ENCODE measurements at places on chromosomes 7 and 10.

- peak; percentile 25 for DNase-seq
These were observed 521 bp downstream of the LIMK1 start for GRCh38 chr7:74083928-74084721.

- no peak for DNase-seq
These were observed 5.8 kb downstream of the LIPJ start for GRCh38 chr10:88592381-88592780.

DNA sequence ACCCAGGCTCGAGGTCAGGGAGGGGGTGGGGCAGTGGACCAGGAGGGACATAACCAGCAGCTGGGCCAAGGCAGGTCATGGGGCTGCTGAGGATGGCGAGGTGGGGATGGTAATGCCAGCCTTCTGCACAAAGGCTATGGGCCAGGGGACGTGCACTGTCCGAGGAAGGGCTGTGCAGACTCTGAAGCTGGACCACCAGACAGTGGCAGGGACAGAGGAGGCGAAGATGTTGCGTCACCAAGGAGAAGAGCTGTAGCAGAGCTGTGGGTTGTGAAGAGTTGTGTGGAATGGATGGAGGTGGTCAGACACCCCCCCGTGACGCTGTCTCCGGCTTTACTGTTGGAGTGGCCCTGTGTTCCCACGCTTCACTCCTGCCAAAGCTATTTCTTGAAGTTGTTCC lies 1.8 kb downstream of the CLEC2L start:
- DNase-seq: no peak

DNA sequence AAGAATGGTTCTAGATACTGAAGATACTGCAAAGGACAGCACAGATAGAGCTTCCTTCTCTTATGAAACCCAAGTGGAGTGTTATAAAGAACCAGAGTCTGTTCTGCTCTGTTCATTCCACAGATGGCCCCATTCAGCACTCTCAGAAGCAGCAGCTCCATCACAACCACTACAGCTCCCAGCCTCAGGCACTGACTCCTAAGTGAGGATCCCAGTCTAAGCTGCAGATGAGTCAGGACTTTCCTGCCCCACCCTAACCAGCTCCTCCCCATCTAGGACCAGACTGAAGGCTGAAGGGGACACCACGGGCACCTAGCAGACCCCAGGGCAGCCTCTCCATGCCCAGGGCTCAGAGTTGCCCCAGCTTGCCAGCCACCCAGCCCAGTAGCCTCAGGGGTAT lies 379.8 kb downstream of the GRID1 start:
- no peak for DNase-seq

- DNase-seq: peak; percentile 86
These were observed 7.8 kb upstream of the TRIM56 start for GRCh38 chr7:101077303-101078086.

DNA sequence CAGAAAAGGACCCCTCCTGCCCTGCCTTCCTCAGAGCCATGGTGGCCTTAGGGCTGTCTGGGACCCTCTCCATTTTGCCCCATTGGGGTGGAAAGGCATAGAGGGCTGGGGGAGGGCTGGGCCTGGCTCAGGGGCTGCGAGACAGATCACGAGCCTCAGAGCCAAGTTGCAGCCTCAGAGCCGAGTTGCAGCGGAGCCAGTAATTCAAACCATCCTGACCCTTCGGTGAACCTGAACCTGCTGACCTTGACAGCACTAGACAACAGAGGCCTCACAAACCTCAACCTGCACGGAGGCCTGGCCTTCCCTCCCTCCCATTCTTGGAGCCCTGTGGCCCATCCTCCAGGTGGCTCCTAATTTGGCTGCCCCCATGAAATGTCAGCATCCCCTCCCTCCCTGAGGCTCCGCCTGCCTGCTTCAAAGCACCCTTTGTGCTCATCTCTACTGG lies 45.4 kb downstream of the PAX2 start:
- DNase-seq: no peak

GRCh38 chr10:122295451-122295809 lies 24.3 kb downstream of the BTBD16 start:
- no peak for DNase-seq

DNA sequence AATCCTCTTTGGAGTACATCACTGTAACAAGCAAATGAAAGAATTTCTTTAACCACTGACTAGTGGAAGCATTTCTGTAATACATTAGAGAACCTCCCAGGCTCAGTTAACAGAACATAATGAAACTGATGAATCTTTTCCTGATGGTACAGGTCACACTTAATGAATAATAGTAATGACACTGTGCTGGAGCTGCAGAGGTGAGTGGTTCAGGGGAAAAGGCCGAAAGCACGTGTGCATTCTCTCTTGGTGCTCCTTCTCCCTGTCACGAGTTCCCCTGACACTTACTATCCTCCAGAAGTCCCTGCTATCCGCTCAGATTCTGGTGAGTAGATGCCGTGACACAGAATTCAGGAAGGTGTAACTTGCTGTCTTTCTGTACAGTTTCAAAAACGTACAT lies 8.0 kb downstream of the HIPK2 start:
- DNase-seq: no peak

DNA sequence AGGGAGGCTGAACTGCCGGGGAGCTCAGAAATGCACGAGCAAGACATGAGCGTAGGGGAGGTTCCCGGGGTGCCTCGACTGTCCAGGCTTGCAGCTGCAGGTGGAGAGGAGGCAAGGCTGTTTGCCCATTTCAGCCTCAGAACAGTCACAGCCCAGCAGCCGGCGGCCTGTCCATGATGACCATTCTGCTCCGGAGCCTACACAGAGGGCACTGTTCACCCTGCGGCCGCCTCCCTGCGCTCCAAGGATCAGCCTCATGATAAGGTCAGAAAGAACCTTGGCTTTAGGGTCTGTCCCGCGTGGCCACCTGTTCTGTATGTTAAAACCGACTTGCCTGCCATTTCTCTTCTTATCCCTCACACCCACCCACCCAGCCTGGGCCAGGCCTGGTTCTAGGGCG lies 21.9 kb upstream of the CFAP46 start:
- DNase-seq: no peak

DNA sequence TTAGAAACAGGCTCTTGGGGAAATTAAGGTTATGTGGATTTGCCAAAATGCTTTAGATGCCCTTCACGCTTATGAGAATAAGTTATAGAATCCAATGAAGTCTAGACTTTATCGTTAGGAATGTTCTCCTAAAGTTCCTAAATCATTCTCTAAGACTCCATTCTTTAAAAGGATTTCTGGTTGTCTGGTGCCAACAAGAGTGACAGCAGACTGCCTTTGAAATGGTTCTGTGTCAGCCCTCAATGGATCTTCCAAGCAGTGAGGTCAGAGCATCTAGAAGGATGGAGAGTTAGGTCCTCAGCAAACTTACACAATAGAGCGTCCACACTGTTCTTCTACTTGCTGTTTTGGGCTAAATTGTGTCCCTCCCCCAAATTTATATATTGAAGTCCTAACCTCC lies 473.3 kb downstream of the GATA3 start:
- DNase-seq: no peak

- no peak for DNase-seq
These were observed 763.5 kb downstream of the AUTS2 start for GRCh38 chr7:70361821-70362220.

DNA sequence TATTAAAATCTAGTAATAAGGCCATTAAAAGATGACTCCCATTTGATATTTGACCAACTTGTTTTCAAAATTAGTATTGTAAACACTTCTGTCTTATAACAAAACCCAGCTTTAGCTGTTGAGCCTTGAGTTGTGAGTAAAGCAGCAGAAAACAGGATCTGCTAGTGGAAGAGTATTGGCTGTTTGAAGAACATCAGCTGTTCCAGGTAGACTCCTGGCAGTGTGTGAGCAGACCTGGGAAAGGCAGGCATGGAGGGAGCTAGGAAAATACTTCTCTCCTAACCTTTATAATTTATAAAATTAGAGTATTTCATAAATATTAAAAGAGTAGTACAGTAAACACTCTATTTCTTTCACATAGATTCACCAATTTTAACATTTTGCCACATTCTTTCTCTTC lies 29.0 kb downstream of the KAT6B start:
- DNase-seq: no peak

DNA sequence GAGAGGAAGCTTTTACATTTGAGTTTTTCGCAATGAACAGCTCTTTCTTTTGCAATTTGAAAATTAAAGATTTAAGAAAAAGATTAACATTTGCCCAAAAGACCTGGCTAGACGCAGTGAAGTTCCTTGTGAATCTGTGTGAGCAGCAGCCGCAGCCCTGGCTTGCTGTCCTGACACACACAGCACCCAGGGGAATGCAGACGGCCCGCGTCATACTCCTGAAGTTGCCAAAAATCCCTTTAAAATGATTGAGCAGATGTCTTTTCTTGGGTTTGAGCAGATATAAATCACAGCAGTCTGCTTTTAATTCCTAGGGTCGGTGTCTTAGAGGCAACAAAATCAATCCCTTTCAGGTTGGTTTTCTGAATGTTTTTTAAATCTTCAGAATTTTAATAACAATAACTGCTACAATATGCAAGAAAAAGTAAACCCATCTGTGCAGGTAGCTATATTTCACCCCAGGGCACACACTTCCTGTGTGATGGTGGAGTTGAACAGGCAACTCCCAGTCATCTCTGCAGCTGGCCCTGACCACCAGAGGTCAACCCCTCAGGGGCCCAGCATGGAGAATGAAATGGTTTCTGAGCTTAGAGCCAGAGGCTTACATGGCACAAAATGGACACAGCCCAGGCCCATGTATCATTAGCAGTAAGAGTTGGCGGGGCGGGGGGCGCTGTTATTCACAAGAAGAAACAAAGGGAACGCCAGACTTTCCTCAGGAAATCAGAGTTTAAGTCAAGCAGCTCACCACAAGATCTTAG lies 32.2 kb upstream of the TRIL start:
- DNase-seq: no peak

- DNase-seq: no peak
These were observed 814.8 kb downstream of the TNS3 start for GRCh38 chr7:46767071-46767470.

DNA sequence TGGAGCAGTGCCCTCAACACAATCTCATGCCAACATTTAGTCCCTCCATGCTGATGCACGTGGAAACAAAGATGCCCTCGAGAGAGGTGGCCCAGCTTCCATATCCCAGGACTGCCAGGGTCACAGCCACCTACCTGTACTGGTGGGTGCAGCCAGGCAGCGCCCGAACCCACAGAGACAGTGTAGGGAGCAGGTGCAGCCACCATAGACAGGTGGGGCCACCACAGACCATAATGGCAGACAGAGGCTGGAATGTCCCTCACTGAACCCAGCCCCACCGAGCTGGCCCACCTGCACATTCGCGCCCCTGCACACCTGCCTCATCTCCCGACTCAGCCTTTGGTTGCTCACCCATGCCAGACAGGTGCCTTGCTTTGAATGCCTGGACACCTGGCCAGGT lies 18.3 kb upstream of the CPXM2 start:
- no peak for DNase-seq

DNA sequence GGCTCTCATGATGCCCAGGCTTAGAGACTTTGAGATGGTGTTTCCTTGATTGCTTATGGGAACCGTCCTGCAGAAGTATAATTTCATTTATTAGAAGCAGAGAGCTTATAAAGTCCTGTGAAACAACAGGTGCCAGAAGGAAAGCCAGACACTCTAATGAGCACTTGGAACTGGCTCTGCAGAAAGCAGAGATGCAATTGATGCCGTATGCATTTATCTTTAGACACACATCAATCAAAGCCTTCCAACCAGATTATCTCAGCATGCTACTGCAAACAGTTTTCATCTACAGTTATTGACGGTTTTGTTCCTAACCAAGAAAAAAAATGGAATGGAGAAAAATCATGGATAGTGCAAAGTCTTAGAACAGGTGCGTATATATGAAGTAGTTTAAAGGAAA lies 371.7 kb upstream of the PRKCQ start:
- DNase-seq: no peak

- DNase-seq: no peak
These were observed 84.9 kb downstream of the GRB10 start for GRCh38 chr7:50697748-50698147.

GRCh38 chr7:33654676-33655075 lies 250.7 kb upstream of the BMPER start:
- DNase-seq: no peak

DNA sequence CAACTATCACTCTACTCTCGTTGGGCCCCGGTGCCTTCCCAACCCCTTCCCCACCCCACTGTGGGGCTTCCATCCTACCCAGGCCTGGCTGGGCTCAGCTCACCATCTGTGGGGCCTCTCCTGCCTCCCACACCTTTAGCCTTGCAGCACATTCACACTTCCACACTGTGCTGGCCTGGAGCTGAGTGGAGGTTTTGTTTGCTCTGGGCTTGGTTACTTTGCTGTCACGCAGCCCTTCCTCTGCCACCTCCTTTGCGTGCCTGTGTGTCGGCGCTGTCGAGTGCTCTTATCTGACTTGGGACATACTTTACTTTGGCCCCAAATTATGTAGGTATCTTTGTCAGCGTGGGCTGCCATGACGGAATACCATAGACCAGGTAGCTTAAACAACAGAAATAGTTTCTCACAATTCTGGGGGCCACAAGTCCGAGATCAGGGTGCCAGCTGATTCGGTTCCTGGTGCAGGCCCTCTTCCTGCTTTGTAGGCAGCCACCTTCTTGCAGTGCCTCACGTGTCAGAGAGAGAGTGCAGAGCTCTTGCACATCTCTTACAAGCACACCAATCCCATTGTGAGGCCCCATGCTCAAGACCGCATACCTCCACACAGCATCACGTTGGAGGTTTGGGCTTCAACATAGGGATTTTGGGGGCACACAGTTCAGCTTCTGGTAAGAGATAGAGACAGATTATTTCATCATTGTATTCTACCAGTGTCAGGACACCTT lies 89.0 kb downstream of the CUL1 start:
- no peak for DNase-seq

DNA sequence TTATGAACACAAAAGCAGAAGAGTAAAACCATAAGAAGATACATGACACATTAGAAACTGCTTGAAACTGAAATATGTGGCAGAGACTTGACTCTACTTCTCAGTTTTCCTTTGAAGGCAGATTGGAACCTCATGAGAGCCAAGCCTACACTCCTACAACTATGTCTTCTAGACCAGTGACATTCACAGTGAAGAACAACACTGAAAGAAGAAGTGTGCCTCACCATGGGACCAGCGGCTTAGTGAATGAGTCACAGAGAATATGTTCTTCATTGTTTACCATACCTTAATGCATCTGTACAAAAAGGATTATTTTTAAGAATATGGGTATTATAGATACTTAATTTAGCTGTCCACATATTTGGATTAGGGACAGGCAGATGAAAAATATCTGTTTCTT lies 248.3 kb downstream of the CDC14C start:
- no peak for DNase-seq

- no peak for DNase-seq
These were observed 93.4 kb downstream of the PTPRN2 start for GRCh38 chr7:158494162-158494586.
